Skin of body (tissue), 3 donors: ENCODE measurements at places on chromosomes 3 and 15. TPM values are rescaled to one million over a fixed set of nuclear protein-coding genes. Genes with fewer than 3 reads are reported as not detected.

Gene HYKK
- total RNA-seq: 3.1 TPM

Gene CCR4
- 0.59 TPM for total RNA-seq

Gene DAZL
- total RNA-seq: not detected

Gene SYNPR
- 0.20 TPM for total RNA-seq

Gene MEIS2
- total RNA-seq: 25.5 TPM

Gene SORD
- total RNA-seq: 9.0 TPM

Gene CRYGS
- total RNA-seq: 0.99 TPM

Gene GBE1
- total RNA-seq: 31.9 TPM

Gene HTR3E
- not detected for total RNA-seq

Gene STX19
- 4.1 TPM for total RNA-seq

Gene HCN4
- 0.10 TPM for total RNA-seq

Gene TMCO5A
- total RNA-seq: not detected

Gene HACD2
- 37.1 TPM for total RNA-seq

Gene HYAL1
- 1.1 TPM for total RNA-seq

Gene DISP2
- total RNA-seq: 0.79 TPM

Gene REC114
- not detected for total RNA-seq

Gene CYP8B1
- total RNA-seq: not detected

Gene RABL3
- total RNA-seq: 10.4 TPM

Gene GPR27
- total RNA-seq: 5.2 TPM

Gene STRA6
- 0.49 TPM for total RNA-seq

Gene DGKG
- total RNA-seq: 2.9 TPM

Gene DNAH12
- 2.1 TPM for total RNA-seq

Gene STRIT1
- 2.5 TPM for total RNA-seq

Gene GOLGA6B
- total RNA-seq: 0.10 TPM

Gene CD96
- 2.0 TPM for total RNA-seq

Gene TGM5
- 4.1 TPM for total RNA-seq

Gene CAMP
- 18.3 TPM for total RNA-seq

Gene NMNAT3
- 6.7 TPM for total RNA-seq

Gene ABCC5
- total RNA-seq: 26.0 TPM

Gene CLDN16
- 0.69 TPM for total RNA-seq

Gene SPTSSB
- 29.6 TPM for total RNA-seq

Gene PCSK6
- 20.9 TPM for total RNA-seq

Gene FOXB1
- total RNA-seq: not detected

Gene SOX2
- total RNA-seq: 1.9 TPM

Gene MEF2A
- total RNA-seq: 71.7 TPM

Gene MYRIP
- 0.99 TPM for total RNA-seq

Gene CFAP92
- total RNA-seq: 0.30 TPM

Gene SGO1
- 4.4 TPM for total RNA-seq

Gene WNT5A
- total RNA-seq: 28.8 TPM
